ENCODE measurements at places on chromosomes 2 and 18. TPM values are rescaled to one million over a fixed set of nuclear protein-coding genes. Genes with fewer than 3 reads are reported as not detected.

COL4A3 gene
- total RNA-seq, result not detected

SCN9A gene
- not detected for total RNA-seq

- no peak for DNase-seq
Observed at GRCh38 chr2:240286596-240286995, 146.1 kb upstream of the OTOS start.

RGPD4 gene
- total RNA-seq, result not detected

DNA sequence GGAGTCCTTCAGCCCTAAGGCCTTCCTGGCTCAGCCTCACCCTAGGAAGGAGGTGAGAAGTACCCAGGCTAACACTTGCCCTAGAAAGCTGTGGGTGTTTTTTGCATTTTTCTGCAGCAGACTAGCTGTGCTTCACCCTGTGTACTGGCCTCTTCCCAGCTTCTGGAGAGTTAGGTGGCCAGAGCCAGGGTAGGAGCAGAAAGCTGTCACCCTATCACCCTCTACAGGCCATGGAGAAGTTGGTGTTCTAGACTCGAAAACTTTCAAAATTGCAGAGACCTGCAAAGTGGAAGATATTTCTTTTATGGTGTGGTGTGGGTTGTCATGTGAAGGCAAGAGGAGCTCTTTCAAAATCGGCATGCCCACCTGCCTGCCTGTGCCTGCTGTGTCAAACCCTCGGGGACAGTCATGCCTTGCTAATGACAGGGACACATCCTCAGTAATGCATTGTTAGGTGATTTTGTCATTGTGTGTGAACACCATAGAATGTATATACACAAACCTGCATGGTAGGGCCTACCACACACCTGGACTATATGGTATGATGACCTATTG is 29.8 kb downstream of the EHD3 start:
- DNase-seq, result no peak

DNA sequence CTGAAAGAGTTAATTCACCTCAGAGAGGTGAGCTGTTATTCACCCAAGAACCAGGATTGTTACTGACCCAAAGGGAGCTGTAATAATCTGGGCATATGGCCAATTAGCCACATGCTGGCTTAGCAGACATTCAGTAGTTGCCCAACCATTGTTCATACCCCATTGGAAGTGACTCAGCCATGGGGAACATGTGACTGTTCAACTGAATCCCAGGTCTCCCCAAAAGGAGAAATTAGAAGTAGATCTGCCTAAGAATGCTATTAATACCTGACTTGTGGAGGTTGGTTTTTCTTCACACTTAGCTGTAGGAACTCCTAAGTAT is 272.6 kb upstream of the UBE2E3 start:
- no peak for DNase-seq

DES gene
- not detected for total RNA-seq

DNA sequence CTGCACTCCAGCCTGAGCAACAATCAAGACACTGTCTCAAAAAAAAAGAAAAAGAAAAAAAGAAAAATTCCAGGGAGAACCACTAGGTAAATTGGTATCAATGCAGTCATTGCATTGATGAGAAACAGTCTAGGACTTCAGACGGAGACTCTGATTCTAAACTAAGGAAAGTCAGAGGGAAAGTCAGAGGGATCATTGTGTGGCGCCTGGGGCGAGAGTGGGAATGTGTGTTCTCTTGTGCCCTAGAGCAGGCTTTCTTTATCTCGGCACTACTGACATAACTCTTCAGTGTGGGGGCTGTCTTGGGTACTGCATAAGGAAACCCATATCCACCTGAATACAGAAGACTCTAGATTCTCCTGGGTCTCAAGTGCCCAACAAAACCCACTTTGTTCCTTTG is 24.8 kb downstream of the SERPINE2 start:
- DNase-seq, result no peak

PTH2R gene
- not detected for total RNA-seq

STEAP3 gene
- total RNA-seq, result 0.70 TPM

GRCh38 chr2:6956566-6956965 is 39.4 kb downstream of the RNF144A start:
- no peak for DNase-seq

DNA sequence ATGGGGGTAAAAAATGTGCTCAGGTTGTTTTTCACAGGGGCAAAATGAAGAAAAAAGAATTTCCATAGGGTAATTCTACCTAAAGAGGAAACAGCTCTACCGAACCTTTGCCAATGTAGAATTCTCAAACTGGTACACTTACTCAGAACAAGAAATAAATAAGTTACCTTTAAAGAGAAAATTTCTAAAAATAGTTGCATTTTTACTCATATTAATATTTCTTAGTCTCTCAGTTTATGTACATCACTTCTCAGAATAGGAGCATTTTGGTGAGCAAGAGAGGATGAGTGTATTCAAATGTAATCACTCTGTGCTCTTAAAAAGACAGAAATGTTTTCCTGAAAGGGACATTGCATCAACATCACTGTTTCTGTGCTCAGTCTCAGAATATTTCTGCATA is 574.7 kb upstream of the SLC8A1 start:
- DNase-seq, result no peak

- no peak for DNase-seq
Observed at GRCh38 chr18:76977684-76978232, 154.8 kb downstream of the MBP start.

GRCh38 chr2:29463181-29463900 is 348.1 kb downstream of the CLIP4 start:
- DNase-seq, result no peak

DNA sequence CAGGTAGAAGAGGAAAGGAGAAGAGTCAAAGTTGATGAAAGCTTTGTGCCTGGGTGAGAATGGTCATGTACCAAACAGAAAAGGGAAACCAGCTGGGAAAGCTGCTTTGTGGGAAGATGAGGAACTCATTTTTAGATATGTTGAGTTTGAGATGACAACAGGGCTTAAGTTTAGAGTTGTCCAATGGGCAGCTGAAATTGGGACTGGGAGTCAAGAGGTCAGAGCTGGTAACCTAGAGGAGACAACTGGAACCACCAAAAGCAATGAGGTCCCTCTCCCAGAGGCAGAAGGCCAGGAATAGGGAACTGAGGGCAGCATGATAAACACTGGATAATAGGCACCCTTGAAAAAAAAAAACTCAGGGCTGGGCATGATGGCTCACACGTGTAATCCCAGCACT is 48.8 kb downstream of the SLC4A1AP start:
- no peak for DNase-seq
